ENCODE measurements at places on chromosomes 1 and 21.

- DNase-seq, result no peak
Measured at GRCh38 chr21:15761507-15762100, 31.8 kb downstream of the USP25 start.

- peak; percentile 11 for DNase-seq
Measured at GRCh38 chr1:34162852-34163766, 1.9 kb downstream of the CSMD2 start.

DNA sequence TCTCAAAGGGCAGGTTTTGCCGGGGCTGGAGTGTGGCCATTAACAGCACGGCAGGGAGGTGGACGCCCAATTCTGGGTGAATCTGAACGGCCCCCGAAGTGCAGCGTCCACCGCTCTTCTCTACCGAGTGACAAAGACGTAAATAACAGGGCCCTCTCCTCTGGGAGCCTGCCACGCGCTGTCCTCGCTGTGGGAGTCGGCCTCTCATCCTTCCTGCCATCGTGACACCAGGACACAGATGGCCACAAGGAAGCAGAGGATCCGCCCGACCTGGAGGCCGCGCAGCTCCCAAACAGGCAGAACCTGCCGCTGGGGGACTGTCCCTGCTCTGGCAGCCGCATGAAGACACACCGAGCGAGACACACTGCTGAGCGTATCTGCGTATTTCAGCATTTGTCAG is 12.1 kb upstream of the CDK11B start:
- no peak for DNase-seq

GRCh38 chr1:36494971-36495370 is 12.3 kb upstream of the CSF3R start:
- DNase-seq, result no peak

DNA sequence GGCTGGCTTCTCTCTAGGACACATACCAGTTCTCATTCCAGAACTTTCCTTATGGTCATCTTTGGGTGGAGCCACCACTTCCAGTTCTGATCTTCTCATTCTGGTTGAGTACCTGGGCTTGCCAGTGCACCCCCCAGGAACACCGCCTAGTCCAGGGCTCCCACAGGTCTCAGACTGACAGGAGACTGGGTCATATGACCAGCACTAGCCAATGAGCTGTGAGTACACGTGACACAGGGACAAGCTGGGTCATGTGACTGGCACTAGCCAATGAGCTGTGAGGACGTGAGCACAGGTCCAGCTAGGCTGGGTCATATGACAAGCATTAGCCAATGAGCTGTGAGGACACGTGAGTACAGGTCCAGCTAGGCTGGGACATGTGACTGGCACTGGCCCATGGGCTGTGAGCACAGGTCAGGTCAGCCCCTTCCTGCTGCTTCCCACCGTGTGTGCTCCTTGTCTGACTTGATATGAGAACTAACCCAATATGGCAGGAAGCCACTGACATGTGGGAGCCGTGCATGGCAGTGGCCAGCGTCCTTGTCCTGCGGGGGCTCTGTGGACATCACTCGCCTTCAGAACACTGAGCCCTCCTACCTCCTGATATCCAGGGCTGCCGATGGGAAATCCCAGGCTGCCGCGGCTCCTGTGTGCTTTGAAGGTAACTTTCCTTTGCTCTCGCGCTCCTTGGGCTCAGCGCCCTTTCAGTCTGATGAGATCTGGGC is 22.7 kb downstream of the KRTAP10-1 start:
- no peak for DNase-seq

DNA sequence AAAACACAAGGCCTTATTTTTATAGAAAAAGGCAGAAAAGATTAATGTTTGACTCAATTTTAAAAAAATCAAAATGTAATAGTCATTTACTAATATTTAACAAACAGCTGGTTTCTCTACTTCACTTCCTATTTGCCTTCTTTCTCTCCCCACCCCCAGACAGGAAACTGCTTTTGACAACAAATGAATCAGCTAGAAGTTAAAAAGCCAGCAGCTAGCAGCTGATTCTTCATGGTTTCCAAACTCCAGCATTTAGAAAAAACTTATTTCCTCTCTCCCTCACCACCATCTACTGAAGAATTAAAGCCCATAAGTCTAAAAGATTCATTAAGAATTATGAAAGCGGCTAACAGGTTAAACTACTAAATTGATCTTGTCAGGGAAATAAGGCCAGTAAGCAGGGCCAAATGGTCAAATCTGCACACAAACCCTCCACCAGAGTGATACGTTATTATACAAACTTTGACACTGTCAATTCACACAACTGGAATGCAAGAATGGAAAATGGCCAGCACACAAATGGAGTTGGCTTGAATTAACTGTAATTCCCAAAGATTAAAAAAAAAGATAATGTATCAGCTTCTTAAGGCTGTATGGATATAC is 4.0 kb downstream of the WDR26 start:
- no peak for DNase-seq

DNA sequence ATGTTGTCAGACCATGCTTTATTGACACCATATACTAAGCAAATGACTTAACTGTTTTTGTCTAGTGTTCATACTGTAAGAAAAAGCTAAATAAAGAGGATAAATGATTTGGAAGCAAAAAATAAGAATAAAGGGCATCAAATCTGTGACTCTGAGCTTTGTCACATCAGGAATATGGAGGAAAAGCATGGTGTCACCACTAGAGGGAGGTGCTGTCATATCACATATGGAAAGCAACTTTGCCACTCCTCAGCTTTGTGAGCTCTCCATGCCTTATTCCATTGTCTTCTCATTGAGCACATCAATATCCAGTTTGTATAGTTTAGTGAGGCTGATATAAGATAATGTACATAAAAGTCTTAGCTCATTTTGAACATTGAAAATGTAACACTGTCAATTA is 20.8 kb upstream of the GBP1 start:
- DNase-seq, result no peak

GRCh38 chr21:44962403-44962966 is 22.7 kb downstream of the SLX9 start:
- no peak for DNase-seq

GRCh38 chr1:156961709-156962108 is 41.3 kb downstream of the LRRC71 start:
- no peak for DNase-seq

DNA sequence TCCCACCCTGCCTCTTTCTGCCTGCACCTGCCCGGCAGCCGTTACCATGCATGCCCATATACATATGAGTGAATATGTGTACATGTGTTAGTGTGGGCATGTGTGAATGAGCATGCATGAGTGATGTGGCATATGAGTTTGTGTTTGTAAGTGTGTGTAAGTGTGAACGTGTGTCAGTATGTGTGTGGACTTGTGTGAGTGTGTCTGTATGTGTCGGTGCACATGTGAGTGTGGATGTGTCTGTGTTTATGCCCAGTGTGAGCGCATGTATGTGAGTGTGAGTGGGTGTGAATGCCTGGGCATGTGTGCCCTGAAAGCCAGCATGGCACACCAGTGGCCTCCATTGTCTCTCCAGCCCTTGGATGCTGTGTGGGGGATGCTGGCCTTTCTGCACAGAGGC is 2.5 kb upstream of the UMODL1 start:
- no peak for DNase-seq

GRCh38 chr1:35449334-35450008 is 107.7 kb downstream of the KIAA0319L start:
- DNase-seq, result no peak

DNA sequence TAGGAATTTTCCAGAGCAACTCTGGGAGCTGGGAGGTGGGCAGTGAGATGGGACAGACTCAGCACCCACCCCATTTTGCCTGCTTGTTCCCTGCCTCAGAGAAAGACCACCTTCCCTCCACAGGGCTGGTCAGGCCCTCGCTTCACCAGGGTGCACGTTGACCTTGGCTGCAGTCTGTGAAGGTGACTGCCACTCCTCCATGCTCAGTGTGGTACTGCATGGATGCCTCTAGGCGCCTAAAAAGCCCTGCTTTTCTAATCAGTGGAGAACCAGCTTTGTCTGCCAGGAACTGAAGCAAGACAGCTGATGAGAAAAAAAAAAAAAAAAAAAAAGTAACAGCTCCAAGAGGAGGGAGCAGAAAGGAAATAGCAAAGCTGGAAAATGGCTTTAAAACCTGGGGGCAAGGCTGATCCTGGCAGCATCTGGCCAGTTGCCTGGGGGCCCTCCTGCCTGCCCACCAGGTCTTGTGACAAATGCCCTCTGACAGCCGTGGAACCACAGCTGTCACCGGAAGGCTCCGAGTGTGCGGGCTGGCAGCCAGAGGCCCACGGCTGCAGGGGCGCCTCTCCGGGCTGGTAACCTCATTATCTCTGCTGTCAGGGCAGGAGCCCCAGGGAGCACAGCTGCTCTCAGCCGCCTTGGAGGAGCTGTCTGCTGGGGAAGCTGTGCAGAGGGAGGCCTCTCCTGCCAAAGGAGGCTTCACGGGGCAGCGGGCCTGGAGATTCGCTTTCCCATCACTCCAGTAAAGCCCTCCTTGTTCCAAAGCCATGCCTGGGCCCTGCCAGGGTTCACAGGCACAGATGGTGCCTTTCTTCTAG is 13.7 kb downstream of the KIAA1614 start:
- peak; percentile 41 for DNase-seq

GRCh38 chr1:58465825-58466629 is 80.5 kb downstream of the OMA1 start:
- no peak for DNase-seq

- DNase-seq, result no peak
Measured at GRCh38 chr1:206963740-206964139, 6.5 kb downstream of the FCAMR start.

- DNase-seq, result no peak
Measured at GRCh38 chr1:44566281-44567046, 107.8 kb downstream of the TMEM53 start.

- no peak for DNase-seq
Measured at GRCh38 chr1:57600424-57600823, 176.6 kb upstream of the DAB1 start.

- DNase-seq, result no peak
Measured at GRCh38 chr1:162367772-162368171, 8.9 kb downstream of the SPATA46 start.

DNA sequence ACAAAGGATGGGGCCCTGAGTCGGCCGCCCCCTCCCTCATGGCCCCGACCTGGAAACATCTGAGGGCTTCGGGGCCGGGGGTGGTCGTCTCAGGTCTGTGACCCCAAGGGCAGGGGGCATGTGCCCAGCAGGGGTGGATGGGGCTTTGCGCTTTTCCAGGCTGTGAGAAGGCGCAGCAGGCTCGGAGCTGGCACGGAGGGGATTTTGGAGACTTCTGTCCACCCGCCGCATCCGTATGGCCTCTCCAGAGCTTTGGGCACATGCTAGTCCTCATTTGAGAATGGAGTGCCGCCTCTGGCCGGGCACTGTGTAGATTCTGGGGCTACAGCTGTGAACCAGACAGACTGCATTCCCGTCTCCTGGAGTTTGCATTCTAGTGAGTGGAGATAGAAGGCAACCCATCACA is 66.1 kb upstream of the WNT4 start:
- DNase-seq, result no peak
